ENCODE measurements at places on chromosomes 5 and 9.

GRCh38 chr5:6175172-6175854 is 203.0 kb downstream of the MED10 start:
- H3K4me1 ChIP-seq = no peaks in the 10 kb centered on the region
- H3K36me3 ChIP-seq = no peaks in the 10 kb centered on the region
- H3K27me3 ChIP-seq = no peaks in the 10 kb centered on the region
- H3K27ac ChIP-seq = no peak overlapping the region

- no peak for DNase-seq
- H3K4me3 ChIP-seq = no peak overlapping the region
- H3K27me3 ChIP-seq = no peaks in the 10 kb centered on the region
- H3K27ac ChIP-seq = no peak overlapping the region
- no peaks in the 10 kb centered on the region for H3K4me1 ChIP-seq
- H3K36me3 ChIP-seq = no peaks in the 10 kb centered on the region
Observed at GRCh38 chr5:16841416-16841815, 94.7 kb downstream of the MYO10 start.

- no peaks in the 10 kb centered on the region for H3K36me3 ChIP-seq
- no peaks in the 10 kb centered on the region for H3K4me1 ChIP-seq
- no peaks in the 10 kb centered on the region for H3K27me3 ChIP-seq
- no peak for DNase-seq
Observed at GRCh38 chr5:74122979-74123590, 497.1 kb downstream of the ARHGEF28 start.

DNA sequence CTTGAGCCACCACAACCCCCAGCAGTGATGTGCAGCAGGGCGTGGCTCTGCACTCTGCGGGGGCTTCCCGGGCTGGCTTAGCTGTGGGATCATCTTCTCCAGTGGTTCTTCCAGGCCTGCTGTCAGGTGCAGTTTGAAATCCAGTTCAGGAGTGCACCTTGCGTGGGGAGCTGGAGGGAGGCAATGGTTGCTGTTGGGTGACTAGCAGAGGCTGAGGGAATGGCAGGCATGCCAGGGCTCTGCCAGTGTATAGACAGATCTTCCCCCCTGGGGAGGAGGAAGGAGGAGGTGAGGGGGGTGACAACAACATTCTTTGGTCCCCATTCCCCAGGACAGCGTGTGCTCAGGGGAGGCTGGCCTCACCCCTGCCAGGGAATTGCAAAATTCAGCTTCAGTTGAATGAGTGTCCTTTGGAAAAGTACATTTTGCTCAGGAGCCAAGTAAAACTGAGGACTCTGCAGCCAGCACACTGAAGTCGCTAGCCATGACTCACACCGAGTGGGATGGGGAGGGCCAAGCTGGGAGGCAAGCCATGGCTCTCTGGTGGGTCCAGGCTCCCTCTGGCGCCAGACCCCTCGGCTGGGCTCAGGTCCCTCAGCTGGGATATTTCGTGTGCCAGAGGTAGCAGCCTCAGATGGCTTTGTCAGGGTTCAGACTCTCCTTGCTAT is 35.0 kb downstream of the ERGIC1 start:
- H3K4me1 ChIP-seq = no peaks in the 10 kb centered on the region
- H3K36me3 ChIP-seq = no peaks in the 10 kb centered on the region
- no peak overlapping the region for H3K27ac ChIP-seq
- H3K4me3 ChIP-seq = no peak overlapping the region

DNA sequence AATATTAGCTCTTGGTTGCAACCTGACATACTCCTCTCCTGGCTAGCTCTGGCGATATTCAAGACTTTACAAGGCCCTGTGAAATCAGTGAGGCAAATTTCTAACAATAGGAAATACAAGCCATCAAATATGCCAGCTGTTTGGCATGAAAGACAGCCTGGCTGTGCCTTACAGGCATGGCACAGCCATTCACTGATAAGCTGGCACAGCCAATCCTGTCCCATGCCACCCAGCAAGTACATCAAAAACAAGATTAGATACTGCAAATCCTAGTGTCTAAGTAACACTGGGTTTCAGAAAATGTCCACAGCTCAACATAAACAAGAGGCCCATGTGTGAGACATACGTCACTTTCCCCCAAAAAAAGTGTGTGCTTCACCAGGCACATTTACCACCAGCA is 1045.8 kb upstream of the DMAC1 start:
- H3K4me3 ChIP-seq = no peak overlapping the region
- H3K27me3 ChIP-seq = no peaks in the 10 kb centered on the region
- DNase-seq = no peak
- H3K4me1 ChIP-seq = no peaks in the 10 kb centered on the region
- H3K27ac ChIP-seq = no peak overlapping the region
- no peaks in the 10 kb centered on the region for H3K36me3 ChIP-seq

DNA sequence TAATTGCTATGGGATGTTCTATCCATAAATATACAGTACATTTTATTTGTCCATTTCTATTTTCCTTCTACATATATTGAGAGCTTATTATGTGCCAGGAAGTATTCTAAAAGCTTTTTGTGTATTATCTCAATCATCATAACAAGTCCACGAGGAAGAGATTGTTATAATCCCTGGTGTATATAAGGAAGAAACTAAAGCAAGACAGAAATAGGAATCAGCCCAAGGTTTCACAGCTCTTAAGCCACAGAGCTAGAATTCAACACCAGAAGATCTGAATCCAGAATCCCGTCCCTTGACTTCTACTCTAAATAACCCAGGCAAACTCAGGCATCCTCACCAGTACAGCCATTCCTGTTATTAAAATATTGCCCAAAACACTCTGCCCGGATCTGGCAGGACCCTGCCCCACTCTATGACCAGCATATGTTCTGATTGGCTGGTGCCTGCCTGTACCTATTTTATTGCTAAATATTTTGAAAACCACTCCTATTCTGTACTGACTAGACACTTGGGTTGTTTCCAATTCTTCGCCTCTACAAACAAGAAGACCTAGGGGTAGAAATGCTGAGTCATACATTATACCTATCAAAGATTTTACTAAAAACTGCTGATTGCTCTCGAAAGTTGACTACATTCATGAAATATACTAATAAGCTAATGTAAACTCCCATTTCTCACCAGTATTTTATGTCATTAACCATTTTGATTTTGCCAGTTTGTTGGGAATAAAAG is 297.4 kb downstream of the ENC1 start:
- no peaks in the 10 kb centered on the region for H3K36me3 ChIP-seq
- no peak for DNase-seq
- H3K27me3 ChIP-seq = no peaks in the 10 kb centered on the region
- H3K27ac ChIP-seq = no peak overlapping the region
- no peak overlapping the region for H3K4me3 ChIP-seq
- no peaks in the 10 kb centered on the region for H3K4me1 ChIP-seq

- no peaks in the 10 kb centered on the region for H3K27me3 ChIP-seq
- DNase-seq = no peak
- no peaks in the 10 kb centered on the region for H3K36me3 ChIP-seq
- no peak overlapping the region for H3K4me3 ChIP-seq
Observed at GRCh38 chr9:78213712-78214111, 22.2 kb upstream of the CEP78 start.

Measured in effector memory CD4-positive, alpha-beta T cell (primary cell).